CD4-positive, alpha-beta T cell (primary cell): ENCODE measurements at places on chromosomes 12 and 14.

- DNase-seq = no peak
Observed at GRCh38 chr14:70188322-70188658, 461 bp downstream of the SLC8A3 start.

- no peak for DNase-seq
Observed at GRCh38 chr12:49627752-49628360, 4.5 kb downstream of the PRPF40B start.

DNA sequence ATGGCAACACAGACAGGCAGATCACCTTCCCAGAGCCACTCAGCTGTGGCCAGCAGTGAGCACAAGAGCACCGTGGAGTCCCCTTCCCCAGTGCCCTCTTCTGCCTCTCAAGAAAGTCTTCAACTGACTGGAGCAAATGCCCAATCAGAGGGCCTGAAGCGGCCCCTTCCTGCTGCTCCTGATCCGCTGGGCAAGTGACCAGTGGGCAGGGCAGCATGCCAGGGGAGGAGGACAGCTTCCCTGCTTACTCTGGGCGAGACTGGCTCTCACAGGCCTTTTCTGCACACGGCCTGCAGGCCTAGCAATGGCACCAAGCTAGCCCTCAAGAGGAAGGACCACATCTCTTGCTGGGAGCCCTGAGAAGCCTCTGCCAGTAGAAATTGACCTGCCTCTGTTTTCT lies 890 bp downstream of the KRT71 start:
- no peak for DNase-seq

GRCh38 chr12:122669397-122670070 lies 33.6 kb downstream of the HCAR2 start:
- DNase-seq = no peak

DNA sequence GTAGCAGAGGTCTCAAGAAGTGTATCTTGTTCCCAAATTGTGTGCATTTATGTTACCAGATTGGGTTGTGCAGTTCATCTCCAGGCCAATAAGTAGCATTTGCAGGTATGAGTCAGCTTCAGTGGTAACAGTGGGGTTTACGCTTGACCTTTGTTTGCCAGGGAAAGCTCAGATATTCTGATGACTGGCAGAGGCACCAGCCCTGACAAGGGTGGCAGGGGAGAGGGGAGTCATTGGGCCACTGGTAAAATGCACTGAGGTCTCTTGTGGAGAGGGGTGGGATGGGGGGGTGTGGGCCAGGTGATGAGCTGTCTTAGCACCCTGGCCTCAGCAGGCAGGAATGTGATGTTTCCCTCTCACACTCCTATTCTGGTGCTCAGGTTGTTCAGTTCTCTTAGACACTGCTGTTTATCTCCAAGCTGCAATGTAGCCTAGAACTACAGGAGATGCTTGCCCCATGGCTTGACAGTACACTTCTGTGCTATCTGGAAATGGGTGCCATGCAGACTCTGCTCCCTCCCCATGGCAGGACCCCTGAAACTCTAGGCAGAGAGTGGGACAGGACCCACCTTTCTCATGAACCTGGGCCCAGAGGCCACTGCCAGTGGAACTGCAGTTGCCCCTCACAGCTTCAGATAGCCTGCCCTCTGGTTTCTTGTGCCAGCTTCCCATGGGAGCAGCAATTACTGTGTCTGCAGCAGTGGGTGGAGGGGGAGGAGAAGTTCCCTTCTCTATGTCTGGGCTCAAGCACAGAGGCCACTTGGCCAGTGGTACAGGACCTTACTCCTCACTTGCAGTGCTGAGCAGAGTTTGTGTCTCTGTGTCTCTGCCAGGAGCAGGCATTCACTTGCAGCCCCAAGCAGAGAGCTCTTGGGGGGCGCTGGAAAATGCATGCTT lies 31.9 kb downstream of the USP15 start:
- DNase-seq = no peak

- DNase-seq = no peak
Observed at GRCh38 chr14:53368066-53368465, 214.9 kb upstream of the DDHD1 start.

GRCh38 chr14:95191445-95192199 lies 34.3 kb upstream of the DICER1 start:
- DNase-seq = no peak

- DNase-seq = no peak
Observed at GRCh38 chr12:120914794-120915193, 10.6 kb upstream of the SPPL3 start.

- no peak for DNase-seq
Observed at GRCh38 chr12:47748899-47749298, 9.8 kb downstream of the RAPGEF3 start.

DNA sequence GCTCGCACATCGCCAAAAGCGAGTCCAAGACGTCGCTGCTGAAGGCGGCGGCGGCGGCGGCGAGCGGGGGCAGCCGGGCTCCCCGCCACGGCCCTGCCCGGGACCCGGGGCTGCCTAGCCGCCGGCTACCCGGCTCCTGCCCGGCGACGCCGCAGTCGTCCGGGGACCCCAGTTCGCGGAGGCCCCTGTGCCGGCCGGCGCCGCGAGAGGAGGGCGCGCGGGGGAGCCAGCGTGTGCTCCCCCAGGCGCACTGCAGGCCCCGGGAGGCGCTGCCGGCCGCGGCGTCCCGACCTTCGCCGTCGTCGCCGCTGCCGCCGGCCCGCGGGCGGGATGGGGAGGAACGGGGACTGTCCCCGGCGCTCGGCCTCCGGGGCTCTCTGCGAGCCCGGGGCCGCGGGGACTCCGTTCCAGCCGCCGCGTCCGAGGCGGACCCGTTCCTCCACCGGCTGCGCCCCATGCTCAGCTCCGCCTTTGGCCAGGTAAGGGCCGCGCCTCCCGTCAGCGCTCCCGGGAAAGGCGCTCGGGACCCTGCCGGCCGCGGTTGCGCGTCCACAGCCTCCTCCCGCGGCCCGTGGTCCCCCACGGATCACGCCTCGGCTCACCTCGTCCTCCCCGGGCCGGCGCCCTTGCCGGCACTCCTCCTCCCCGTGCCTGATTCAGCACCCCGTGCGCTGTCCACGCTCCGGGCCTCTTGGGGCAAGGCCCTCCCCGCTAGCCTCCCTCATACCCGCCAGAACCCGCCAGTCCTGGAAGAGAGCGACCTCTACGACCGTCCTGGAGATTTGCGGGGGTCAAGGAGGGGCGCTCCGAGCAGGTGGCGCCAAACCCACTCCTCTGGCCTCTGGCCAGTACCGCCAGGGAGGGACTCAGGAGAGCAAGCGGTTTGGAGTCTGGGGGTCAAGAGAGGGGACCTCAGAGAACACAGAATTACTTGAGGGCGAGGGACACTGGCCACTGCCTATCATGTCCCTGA lies 721 bp downstream of the CABP1 start:
- DNase-seq = peak; percentile 29

GRCh38 chr12:112361271-112361670 lies 21.0 kb downstream of the HECTD4 start:
- no peak for DNase-seq

GRCh38 chr14:71301611-71302010 lies 394.4 kb downstream of the PCNX1 start:
- DNase-seq = no peak

DNA sequence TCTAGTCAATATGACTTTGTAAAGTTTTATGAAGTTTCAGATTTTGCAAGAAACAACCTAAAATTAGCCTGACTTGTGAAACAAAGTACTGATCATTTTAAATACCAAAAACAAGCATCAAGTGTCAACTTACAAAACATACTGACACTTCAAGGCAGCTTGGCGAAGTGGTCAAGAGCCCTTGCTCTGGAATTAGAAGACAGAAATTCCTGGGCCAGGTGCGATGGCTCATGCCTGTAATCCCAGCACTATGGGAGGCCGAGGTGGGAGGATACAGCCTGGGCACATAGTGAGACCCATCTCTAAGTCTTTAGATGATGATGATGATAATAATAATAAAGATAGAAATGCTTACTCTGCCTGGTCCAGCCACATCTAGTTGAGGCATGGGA lies 45.4 kb upstream of the NR2C1 start:
- no peak for DNase-seq

DNA sequence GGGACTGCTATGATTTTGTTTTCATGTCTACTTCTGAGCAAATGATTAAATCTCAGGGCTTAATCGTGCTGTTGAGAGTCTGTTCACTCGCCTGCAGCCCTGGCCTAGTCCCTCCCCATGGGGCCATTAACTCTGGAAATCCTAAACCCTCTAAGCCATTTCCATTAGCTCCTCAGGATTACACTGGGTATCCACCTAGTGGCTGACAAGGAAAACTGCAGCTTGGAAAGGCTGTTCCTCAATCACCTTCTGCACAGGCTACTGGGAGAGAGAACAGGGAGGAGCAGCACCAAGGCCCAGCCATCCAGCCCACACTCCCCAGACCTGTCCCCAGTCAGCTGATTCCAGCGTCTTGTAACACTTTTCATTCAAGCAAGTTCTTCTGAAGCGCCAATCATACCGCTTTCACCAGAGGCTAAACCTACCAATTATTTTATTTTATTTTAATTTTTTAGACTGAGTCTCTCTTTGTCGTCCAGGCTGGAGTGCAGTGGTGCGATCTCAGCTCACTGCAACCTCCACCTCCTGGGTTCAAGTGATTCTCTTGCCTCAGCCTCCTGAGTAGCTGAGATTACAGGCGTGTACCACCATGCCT lies 48.7 kb downstream of the NEUROD4 start:
- DNase-seq = no peak

DNA sequence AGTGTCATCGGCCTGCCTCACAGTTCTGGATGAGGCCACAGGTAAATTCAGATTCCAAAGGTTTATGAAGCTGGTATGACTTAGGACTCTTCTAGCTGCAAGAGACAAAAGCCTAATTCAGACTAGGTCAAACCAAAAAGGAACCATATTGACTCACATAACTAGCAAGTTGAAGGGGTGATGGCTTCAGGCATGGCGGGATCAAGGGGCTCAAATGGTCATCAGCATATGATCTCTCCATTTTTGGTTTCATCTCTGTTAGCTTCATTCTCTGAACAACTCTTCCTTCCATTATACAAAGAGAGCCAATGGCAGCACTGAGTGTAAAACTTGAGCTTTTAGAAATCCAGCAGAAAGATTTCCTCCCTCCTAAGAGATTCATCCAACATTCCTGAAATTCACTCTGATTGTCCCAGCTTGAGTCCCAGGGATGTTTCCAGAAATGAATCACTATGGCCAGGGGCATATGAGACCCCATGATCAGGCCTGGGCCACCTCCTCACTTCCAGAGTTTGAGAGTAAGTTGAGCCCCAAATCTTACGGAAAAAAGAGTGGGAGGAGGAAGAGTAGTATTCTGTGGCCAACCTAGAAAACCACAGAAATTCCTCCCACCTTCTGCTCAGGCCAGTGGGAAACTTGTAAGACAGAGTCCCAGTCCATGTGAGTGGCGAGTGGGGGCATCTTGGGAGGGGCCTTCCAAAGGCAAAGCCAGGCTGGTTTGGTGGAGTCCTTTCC lies 2.0 kb upstream of the MAP1LC3B2 start:
- no peak for DNase-seq

- no peak for DNase-seq
Observed at GRCh38 chr14:92328664-92329255, 5.8 kb downstream of the SLC24A4 start.

DNA sequence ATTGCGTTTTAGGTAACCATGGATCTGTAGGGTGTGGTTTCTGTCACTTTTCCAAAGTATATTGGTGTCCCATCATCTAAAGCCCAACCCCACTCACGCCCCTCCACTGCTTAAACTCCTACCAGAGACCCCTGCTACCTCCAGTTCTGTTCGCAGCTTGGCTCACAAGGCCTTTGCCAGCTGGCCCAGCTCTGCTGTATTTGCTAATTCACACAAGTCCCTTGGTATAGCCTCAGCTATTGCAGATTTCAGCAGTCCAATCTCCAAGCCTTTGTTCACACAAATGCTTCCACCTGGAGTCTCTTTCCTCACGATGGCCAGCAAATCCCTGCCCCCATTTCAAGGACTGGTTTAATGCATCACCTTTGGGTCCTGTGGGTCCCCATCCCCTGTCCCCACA lies 24.2 kb downstream of the ISCA2 start:
- no peak for DNase-seq

- DNase-seq = no peak
Observed at GRCh38 chr12:53355121-53355520, 19.0 kb upstream of the SP7 start.

DNA sequence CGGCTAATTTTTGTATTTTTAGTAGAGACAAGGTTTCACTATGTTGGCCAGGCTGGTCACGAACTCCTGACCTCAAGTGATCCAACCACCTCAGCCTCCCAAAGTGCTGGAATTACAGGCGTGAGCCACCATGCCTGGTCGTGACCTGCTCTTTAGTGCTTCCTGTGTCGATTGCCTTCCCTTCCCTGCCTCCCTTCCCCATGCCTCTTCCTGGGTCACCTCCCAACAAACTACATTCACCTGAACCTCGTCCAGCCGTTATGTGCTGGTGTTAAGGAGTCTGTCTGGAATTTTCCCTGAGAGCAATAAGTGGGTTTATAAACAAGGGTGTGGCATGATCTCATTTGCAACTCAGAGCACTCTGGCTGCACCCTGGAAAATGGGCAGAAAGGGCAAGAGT lies 32.1 kb upstream of the C12orf76 start:
- DNase-seq = no peak

GRCh38 chr12:11677093-11677492 lies 27.6 kb downstream of the ETV6 start:
- DNase-seq = no peak

DNA sequence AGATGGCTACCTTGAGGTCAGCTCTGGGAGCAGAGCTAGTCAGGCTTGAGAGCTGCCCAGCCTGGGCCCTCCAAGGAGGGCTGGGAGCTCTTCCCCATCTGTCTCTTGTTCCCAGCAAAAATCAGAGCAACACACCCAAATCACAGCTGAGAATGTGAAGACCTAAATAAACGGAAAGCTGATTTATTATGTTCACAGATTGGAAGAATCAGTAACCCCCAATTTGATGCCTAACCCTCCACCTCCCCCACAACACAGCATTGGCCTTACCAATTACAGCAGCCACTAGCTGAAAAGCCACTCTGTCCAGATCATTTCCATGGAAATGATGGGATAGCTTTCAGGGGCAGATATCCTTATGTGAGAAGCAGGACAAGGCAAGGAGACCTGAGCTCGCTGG lies 7.1 kb upstream of the ACTN1 start:
- no peak for DNase-seq

GRCh38 chr12:10689146-10689545 lies 15.3 kb upstream of the STYK1 start:
- no peak for DNase-seq

DNA sequence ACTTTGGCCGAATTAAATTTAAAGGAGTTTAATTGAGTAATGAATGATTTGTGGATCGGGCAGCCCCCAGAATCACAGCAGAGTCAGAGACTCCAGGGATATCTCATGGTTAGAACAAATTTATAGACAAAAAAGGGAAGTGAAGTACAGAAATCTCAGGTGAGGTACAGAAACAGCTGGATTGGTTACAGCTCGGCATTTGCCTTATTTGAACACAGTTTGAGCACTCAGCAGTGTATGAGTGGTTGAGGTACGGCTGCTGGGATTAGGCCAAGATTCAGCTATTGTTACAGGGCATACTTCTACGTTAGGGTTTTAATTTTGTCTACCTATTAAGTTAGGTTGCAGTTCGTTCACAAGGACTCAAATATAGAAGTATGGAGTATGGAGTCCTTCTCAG lies 23.3 kb downstream of the CCDC38 start:
- DNase-seq = no peak

DNA sequence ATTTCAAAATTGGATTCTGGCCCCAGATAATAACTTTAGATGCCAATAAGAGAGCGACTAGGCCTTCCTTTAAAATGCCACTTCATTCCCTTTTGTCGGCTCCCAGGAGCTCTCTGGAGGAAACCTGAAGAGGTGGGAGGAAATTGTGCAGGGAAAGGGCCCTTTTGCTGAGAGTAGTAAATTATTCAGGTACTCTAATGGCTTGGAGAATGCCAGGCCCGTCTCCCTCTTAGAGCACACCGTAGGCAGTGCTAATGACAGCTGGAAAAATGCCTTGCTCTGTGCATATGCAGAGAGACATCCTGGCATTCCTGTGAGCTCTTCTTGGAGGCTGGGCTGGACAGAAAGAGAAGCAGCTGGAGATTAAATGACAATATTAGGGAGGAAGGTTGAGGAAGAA lies 115.0 kb upstream of the RPH3A start:
- DNase-seq = no peak
